ENCODE measurements at places on chromosomes 2 and 18.

- DNase-seq, result no peak
These were observed 7.1 kb upstream of the PPP1R1C start for GRCh38 chr2:181978351-181979150.

- no peak for DNase-seq
These were observed 81.9 kb downstream of the SLC4A3 start for GRCh38 chr2:219709331-219709761.

DNA sequence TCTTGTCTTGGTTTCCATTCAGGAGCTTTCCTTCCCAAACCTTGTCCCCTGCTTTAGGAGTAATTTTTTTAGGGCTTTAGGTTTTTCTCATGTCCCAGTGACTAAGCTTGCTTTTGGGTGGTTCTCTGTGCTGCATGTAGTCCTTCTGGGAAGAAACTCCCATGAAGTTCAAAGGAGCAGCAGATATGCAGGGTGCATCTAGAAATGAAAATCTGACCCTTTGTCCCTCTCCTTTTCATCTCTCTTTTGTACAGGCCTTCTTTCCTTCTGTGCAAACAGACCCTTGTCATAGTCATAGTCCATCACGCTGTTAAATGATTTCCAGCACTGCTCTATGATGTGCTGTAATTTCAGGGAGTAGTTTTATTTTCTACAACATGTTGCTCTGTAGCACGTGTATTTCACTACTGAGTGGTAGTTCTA, 20.4 kb downstream of the FMNL2 start:
- no peak for DNase-seq

- DNase-seq, result no peak
These were observed 49.7 kb upstream of the AGAP1 start for GRCh38 chr2:235444101-235444597.

- no peak for DNase-seq
These were observed 41.3 kb downstream of the HDLBP start for GRCh38 chr2:241274127-241274526.

- DNase-seq, result no peak
These were observed 31.9 kb upstream of the TFPI start for GRCh38 chr2:187586011-187586641.

DNA sequence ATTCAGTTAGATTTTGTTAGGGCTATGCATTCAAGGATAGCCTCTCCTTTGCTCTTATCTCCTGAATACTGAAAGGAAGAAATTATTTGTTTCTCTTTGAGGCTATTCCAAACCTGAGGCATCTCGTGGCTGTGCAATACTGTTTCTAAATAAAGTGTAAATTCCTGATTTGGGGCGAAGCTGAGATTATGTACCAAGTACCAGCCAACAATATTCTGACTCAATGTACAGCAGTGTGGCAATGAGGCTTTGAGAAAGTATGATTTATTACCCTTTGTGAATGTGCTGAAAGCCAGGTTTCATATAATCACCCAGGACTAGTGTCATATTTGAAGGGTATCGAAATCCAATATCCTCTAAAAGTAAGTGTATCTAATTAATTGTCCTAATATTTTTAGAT, 113.5 kb downstream of the MEIS1 start:
- DNase-seq, result no peak

- no peak for DNase-seq
These were observed 24.6 kb downstream of the FECH start for GRCh38 chr18:57561728-57562423.

Data from cortex of kidney (tissue), 1 donor.